Right renal cortex interstitium (tissue), 3 donors: ENCODE measurements at places on chromosomes 1 and 21. TPM values are rescaled to one million over a fixed set of nuclear protein-coding genes. Genes with fewer than 3 reads are reported as not detected.

Gene A3GALT2
- not detected for polyA plus RNA-seq

Gene RNF19B
- polyA plus RNA-seq, result 19.1 TPM

Gene PANK4
- 26.6 TPM for polyA plus RNA-seq

Gene LCE3D
- polyA plus RNA-seq, result not detected

Gene MROH9
- polyA plus RNA-seq, result not detected

Gene OLFML3
- polyA plus RNA-seq, result 154 TPM
